ENCODE measurements at places on chromosomes 3 and 15.

DNA sequence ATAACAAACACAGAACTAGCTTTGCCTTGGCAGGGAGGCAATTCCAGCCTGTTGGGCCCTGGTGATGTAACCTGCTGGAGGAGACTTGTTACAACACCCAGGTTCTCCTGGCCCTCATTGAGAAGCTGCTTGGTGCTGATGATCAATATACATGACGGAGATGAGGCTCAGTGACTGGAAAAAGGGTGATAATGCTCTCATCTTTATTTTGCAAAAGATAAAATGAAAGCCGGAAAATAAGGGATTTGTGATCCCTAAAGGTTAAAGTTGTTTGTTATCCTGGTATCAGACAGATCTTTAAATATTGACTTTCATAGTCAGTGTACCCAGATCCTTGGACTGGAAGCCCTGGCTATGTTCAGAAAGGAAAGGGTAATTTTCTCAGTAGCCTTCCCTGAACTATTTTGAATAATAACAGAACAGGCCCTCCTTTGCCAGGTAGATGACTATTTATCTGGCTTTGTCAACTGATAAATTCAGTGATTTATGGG is 118.9 kb upstream of the MEIS2 start:
- no peak for DNase-seq

- DNase-seq, result no peak
These were observed 184.8 kb upstream of the BCL6 start for GRCh38 chr3:187930021-187930420.

GRCh38 chr3:158790901-158791589 is 10.8 kb upstream of the MFSD1 start:
- peak; percentile 87 for DNase-seq

DNA sequence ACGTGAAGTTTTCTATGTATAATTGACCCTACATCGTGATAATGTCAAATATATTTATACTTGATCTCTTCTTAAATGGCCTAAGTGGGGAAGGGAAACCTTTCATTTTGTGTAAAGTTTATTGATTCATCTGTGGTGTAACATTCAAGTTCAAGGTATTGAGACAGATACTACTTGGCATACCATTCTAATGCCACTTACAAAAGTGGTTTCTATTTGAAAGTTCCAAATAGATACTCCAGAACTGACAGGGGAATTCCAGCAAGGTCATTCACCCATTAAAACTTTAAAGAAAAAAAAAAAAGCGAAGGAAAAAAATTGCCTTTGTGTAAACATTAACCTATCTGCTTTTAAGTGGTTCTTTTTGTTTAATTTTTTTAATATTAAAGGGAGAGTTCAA is 45.3 kb upstream of the MAP3K13 start:
- no peak for DNase-seq

GRCh38 chr15:79916502-79917132 is 19.8 kb upstream of the MTHFS start:
- DNase-seq, result no peak

DNA sequence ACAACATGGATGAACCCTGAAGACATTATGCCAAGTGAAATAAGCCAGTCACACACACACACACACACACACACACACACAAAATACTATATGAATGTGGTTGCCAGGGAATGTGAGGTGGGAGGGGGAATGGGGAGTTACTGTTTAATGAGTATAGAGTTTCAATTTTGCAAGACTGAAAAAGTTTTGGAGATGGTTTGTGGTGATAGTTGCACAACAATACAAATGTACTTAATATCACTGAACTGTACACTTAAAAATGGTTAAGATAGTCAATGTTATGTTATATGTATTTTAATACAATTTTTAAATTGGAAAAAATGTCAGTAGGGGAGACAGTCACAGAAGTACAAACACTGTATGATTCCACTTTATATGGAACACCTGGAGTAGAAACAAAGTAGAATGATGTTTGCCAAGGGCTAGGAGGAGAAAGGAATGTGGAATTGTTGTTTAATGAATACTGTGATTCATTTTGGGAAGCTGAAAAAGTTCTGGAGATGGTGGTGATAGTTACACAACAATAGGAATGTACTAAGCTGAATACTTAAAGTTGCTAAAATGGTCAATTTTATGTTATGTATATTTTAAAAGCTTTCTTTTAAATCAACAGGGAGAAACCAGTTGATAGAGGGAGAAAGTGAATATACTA is 76.6 kb downstream of the RPL39L start:
- DNase-seq, result no peak

DNA sequence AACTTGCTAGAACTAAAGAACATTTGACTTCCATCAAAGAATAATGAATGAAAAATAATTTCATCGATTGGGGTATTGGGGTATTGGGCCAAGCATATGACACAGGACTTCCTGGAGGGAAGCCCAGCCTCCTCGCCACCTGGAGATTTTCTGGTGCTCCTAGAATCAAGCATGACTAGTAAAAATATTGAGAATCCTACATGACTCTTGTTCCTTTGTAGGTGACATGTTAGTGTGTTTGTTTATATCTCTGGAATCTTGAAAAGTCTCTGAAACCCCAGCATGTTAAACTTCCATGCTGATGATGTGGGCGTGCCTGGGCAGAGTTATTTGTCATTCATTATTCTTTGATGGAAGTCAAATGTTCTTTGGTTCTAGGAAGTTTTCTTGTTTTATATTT is 90.1 kb upstream of the EPHB3 start:
- no peak for DNase-seq

DNA sequence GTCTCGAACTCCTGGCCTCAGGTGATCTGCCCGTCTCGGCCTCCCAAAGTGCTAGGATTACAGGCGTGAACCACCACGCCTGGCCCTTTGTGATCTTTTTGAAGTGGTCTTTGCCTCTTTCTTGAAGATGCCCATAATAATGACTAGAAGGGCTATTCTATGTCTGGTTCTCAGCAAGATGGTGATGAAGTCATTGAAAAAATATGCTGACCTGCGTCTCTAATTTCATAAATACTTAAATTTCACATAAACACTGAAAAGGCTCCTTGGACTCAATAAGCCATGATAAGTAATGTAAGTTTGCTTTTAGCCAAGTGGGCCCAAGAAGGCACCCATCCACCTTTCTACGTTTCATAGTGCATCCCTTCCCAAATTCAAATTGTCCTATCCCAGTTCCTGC is 775 bp upstream of the MAPK6 start:
- no peak for DNase-seq

All from NCI-H1694 treated with DMSO at 0.1 percent for 48 hours (cell line).